ENCODE measurements at places on chromosomes 4 and X.

DNA sequence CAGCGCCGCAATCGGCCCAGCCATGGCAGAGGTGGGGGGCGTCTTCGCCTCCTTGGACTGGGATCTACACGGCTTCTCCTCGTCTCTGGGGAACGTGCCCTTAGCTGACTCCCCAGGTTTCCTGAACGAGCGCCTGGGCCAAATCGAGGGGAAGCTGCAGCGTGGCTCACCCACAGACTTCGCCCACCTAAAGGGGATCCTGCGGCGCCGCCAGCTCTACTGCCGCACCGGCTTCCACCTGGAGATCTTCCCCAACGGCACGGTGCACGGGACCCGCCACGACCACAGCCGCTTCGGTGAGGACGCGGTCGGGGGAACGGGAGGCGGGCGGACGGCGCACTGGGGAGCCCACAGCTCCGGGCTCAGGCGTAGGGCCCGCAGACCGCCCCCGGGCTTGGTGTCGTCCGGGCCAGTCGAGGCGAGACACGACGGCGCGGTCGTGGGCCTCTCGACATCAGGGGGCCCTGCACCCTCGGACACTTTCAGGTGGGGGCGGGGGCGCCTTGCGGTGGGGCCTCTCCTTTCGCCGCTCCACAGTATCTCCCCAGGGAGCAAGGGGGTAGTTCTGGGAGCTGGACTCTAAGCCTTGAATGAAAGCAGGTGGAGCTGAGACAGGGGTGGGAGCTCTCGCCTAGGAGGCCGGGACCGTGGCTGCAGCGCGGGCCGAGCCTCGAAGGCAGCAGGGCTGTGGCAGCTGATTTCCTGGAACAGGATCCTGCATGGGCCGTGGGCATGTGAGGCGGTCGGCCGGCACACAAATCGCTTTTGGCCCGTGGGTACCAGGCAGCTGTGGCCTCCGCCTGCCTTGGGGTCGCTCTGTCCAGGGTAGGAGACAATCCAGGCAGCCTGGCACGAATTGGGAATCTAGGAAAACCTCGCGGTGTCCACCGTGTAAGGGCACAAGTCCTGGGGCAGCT is 722 bp downstream of the FGF16 start:
- no peak for DNase-seq

- DNase-seq, result no peak
Observed at GRCh38 chr4:184294606-184295133, 77.0 kb upstream of the ENPP6 start.

DNA sequence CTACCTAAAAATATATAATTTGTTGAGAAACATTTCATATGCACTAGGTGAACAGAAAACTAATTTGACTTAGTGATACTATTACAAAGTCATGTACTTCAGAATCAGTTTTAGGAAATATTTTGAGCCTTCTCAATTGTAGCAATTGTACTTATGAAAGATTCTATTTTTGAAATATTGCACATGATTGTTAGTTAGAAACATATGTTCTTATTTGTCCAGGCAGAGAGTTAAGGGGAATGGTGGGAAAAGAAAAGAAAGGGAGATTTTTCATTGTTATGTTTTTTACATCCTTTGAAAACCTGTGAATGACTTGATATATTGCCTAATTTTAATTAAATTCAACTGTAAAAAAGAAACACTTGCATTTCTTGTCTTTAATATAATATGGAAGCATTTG is 66.0 kb downstream of the GLRB start:
- DNase-seq, result no peak

GRCh38 chr4:82268050-82268825 is 105.6 kb downstream of the HNRNPD start:
- DNase-seq, result no peak
